CD4-positive, alpha-beta T cell treated with Interleukin-2 at 100 ng/mL for 4 hours (primary cell): ENCODE measurements at places on chromosomes 11 and 22.
A peak's percentile ranks its signal among the peaks of the same experiment; 100 is the strongest.

- peak; percentile 42 for DNase-seq
These were observed 333.9 kb downstream of the CADM1 start for GRCh38 chr11:115170133-115170815.

GRCh38 chr22:49792107-49792506 is 35.6 kb downstream of the BRD1 start:
- DNase-seq = no peak

- no peak for DNase-seq
These were observed 381.4 kb downstream of the BRD1 start for GRCh38 chr22:49446145-49446758.

- no peak for DNase-seq
These were observed 45.2 kb downstream of the SC5D start for GRCh38 chr11:121337740-121338272.

DNA sequence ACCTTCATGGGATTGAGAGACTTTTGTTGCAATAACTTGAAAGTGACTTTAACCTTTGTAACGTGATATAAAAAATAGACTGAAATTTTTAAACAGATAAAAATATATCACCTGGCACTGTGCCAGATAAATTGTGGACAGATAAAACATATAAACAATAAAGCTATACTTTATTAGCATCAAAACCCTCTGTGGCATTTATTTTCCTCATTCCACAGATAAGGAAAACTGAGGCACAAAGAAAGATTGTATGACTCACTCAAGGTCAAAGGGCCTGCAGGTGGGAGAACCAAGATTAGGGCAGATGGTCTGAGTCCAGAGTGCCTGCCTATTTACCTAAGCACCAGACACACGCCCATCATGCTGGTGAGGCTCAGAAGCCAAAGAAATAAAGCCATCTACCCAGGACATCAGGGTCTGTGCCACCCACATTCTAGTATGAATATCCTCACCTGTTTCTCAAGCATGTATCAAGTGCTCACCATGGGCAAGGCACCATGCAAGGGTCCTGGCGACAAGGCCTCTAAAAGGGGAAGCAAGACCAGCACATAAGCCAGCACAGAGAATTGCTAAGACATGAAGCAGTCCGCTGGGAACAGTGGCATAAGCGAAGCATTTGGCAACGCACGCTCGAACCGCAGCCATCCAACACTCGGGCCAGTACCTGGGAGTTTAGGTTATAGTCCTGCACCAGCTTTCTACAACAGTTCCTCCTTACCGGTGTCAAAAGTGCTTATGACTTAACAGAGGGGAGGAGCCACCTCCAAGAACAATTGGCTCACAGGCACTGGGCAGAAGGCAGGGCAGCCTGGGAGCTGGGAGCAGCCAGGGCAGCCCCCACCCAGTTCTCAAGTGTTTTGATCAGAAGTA is 17.6 kb downstream of the MYH9 start:
- DNase-seq = no peak
